AG04450 (cell line): ENCODE measurements at places on chromosomes 1 and 21.

GRCh38 chr1:37051346-37051745 lies 17.0 kb upstream of the GRIK3 start:
- no peak for DNase-seq

DNA sequence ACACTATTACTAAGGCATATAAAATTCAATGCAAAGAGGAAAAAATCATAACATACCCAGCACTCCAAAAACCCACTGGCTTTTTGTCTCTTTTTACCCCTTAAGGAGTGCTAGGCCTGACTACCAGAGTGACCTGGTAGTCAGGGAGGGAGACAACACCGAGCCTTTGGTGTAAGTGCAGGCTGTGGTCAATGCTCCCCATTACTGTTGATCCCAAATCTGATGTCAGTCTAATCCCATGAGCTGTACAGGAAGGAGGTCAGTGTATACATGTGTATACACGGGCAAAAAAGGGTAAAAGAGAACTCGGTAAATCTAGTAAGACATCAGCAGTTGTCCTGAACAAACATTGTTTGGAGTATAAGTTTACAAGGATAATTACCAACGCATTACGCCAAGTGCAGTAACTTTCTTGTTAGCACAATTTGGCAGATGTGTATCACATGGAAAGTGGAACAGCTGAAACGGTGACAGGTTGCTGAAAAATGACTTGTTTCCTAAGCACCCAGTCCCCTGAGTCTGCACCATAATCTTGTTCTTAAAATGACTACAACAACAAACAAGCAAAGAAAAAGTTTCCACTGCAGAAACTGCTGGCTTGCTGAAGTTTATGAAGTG lies 217.9 kb downstream of the KCNH1 start:
- DNase-seq, result no peak

DNA sequence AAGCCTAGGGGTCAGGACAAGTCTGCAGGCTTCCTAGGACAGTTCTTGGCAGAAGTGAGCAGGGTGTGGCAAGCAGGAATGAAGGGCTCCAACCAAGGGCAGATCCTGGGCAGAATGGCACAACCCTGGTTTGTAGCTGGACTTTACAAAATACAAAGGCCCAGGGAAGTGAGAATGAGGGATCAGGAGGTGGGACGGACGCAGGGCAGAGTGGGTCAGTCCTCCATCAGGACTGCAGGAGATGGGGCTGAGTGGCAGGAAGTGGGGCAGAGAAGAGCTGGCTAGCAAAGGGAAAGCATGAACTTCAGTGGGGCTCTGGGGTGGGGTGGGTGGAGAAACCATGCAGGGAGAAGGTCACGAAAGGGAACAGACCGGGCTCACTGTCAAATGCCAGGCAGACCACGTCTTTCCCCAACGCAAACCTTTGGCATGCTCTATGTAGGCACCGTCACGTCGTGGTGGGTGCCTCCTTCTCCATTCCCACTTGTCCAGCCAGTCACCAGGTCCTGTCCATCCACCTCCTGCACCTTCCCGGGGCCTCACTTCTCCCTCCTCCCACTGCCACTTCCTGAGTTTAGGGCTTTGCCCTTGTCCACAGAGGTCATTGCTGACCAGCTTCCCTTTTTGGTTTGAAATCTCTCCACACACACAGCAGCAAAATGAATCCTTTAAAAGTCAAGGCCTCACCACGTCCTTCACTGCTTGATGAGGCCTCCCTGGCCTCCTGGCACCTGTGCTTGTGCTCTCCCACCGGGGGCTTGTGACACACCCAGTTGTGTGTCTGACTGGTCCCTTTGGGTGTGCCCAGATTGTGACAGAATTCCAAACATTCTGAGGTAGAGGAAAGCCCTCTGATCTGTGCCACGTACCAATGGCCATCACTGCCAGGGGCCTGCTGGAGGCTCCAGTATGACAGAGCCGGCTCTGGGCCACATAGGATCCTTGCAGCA lies 8.7 kb upstream of the CLDN19 start:
- no peak for DNase-seq

GRCh38 chr1:2784854-2785630 lies 16.5 kb downstream of the TTC34 start:
- DNase-seq, result no peak

- DNase-seq, result peak; percentile 99
These were observed 46.3 kb downstream of the AZIN2 start for GRCh38 chr1:33127001-33127823.

GRCh38 chr1:55107101-55107500 lies 67.8 kb downstream of the PCSK9 start:
- no peak for DNase-seq

DNA sequence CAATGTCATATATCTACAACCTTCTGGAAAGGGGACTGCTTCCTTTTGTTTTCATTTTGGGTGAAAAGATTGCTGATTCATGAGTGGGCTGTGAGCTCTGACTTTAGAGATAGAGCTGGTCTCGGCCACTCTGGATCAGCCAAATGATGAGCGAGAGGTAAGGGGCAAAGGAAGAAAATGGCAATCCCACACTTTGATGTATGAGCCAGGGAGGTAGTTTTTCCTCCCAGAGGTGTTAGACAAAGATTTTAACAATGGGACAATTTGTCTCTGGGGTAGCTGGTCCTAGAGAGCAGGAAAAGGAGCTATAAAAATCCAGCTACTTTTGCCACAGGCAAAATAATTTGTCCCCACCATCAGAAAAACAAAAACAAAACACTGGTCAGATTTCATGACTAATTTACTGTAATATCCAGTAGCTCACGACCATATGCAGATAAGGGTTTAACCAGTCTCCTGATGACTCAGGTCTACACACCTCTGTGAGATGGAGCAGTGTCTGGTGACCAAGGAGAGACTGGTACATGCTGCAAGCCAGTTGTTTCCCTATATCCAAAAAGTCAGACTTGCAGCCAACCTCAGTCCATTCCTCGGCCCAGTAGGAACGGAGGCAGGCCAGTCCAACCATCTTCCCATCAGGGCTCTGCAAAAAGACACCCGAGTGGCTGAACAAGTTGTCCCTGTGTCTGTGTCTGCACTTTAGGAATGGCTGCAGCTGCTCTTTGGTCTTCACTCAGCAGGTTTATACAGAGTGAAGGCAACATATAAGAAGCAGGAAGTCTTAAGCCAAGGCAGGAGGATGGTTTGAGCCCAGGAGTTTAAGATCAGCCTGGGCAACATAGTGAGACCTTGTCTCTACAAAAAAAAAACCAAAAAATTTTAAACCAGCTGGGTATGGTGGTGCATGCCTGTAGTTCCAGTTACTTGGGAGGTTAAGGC lies 29.2 kb downstream of the DNASE2B start:
- DNase-seq, result no peak

DNA sequence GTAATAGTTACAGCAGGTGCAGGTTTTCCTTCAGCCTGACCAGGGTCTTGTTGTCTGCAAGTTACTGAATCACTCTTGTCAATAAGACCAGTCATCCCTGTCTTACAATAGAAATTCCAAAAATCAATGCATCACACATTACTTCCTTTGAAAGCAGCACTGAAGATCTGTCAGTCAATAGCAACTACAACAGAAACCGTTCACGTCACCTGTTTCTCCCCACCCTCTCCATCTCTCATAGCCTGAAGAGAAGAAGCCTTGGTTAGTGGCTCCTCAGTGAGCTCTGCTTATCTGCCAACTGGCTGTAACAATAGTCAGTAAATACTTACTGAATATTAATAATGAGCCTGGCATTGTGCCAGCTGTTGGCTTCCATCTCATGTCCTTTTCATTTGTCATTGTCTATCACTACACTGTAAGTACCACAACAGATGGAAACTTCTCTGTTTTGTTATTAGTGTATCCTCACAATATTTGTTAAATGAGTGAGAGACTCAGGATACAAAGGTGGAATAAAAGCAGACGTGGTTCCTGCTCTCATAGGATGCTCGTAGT lies 195.2 kb downstream of the S1PR1 start:
- DNase-seq, result no peak

DNA sequence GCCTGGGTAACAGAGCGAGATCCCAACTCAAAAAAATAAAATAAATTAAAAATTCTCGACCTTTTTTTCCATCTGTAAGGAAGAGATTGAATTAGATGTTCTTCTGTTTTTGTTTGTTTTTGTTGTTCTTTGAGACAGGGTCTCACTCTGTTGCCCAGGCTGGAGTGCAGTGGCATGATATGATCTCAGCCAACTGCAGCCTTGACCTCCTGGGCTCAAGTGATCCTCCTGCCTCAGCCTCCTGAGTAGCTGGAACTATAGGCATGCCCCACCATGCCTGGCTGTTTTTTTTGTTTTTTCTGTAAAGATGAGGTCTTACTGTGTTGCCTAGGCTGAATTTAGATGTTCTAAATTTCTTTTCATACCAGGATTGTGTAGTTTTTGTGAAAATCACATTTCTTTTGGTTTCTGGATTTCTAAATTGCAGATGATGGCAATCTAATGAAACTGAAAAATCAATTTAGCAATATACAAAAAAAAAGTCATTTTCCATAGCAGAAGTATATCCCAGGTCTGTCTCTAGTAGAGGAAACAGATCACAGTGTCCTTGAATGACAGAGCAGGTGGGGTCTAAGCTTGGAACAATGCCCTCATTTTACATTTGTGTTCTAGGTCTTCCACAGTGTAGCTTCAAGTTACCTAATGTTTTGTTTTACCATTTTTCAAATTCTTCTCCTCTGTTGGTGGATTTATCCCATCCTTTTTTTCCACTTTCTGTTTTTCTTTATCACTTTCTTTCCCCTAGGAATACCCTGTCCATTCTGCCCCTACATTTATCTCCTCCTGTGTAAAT lies 20.3 kb downstream of the ZYG11A start:
- no peak for DNase-seq
